ENCODE measurements at places on chromosomes 1 and 21.

DNA sequence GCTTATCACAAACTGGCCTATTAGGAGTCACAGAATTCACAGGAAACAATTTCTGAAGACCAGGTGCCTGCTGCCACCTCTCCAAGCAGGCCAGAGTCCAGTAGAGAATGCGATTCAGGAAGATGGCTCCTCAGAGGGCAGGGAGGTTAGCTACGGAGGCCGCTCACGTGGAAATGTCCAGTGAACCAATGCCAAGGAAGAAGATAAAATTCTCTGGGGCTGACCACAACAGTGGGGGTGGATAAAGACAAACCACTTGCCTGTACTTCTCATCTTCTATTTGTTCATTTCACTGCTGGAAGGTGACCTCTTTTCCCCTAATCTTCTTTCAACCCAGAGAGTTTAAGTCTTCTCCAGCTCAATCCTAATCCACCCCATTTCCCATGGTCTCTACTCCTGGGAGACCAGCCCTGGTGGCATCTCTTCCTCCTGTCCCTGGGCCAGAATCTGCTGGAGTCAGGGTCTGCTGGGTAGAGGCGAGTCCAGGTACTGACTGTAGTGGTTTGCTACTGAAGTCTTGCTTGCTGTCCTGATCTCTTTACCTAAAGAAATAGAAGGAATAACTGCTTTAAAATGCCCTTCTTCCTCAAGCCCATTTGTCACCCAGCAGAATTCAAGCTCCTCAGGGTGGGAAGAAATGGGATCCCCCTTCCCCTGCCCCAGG is 3.2 kb downstream of the PSRC1 start:
- DNase-seq, result no peak

GRCh38 chr1:68976916-68977610 is 480.2 kb upstream of the DEPDC1 start:
- DNase-seq, result no peak

GRCh38 chr1:182084487-182085316 is 23.2 kb upstream of the ZNF648 start:
- DNase-seq, result peak; percentile 69

- DNase-seq, result peak; percentile 26
Measured at GRCh38 chr1:228344631-228345072, 62.0 kb downstream of the TRIM11 start.

DNA sequence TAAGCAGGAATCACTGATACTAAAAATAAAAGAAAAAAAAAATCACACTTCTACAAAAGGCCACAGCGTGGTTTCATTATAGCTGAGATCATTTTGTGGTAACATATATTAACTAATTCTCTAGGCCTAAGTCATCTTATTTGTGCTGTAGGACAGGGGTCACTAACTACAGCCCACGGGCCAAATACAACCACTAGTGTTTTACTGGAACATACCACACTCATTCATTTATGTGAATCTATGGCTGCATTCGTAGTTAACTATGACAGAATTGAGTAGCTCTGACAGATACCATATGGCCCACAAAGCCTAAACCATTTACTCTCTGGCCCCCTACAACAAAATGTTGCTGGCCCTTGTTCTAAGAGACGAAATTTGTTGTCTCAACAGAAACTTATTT is 224.4 kb downstream of the VAV3 start:
- no peak for DNase-seq

DNA sequence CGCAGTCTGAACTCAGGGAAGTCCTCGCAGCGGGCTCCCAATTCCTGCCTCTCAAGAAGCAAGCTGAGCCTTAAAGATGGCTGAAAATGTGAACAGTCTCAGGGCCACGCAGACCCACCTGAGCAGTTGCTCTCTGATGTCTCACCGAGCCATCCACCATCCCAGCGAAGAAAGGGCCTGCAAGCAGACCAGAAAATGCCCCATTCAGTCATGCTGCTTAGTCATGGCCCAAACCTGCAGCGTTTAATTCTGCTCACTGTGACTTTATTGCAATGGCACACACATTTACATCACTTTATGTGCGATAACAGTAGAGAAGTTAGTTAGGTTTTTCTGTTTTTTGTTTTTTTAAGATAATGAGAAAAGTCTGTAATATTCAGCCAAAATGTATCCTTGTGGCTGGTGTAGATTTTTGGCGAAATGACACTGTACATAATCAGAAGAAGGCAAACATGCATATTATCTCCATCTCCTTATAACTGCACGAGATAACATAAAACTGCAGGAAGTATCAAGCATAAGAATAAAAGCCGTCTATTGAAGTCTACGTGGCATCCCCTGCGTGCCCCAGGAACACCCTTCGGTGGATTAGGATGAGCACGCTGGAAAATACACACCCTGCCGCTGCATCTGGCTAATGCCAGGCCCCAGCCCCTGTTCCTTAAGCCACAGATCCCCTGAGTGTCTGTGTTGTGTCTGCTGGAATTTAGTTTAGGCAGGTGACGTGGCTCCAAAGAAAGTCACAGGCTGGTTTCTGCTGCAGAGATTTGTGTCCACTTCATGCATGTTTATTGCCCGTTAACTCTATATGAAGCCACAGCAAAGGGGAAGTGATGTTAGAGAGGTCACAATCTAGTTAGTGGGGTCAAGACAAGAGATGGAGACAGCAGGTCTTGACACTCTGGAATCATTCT is 119.8 kb upstream of the IRF2BP2 start:
- peak; percentile 60 for DNase-seq

DNA sequence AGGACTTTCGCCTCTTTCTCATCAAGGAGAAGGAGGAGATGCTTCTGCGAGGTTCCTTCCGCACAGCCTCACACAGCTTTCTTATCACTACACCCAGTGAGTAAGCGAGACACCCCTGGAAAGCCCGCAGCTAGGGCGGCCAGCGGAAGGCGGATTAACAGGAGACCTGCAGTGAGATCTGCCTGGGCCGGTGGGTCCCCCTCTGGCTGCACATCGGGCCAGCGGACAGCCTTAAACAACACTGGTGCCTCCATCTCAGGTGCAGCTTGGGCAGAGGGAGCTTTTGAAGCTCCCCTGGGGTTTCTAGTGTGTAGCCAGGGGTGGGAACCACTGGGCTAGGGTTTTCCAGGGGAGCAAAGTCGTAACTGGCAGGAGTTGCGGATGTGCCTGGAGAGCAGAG is 17.5 kb upstream of the MTARC1 start:
- no peak for DNase-seq

DNA sequence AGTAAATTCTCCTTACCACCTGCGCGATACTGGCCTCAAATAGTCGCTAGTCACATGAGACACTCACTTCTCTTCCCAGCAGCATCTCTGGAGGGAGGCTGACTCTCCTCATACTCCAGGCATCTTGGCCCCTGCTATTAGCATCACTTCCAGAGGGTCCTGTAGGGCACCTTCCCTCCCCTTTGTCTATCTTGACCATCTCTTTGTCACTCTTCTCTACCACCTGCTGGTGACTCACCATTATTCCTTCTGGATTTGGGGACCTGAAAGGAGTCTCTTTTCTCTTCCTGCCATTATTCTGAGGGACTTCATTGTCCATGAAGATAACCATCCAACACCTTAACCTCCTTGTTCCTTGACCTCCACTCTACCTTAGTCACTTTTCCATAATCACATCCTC is 31.7 kb upstream of the GPR37L1 start:
- DNase-seq, result no peak

GRCh38 chr1:42949312-42950115 is 9.2 kb downstream of the SLC2A1 start:
- DNase-seq, result peak; percentile 50

- DNase-seq, result no peak
Measured at GRCh38 chr1:23356471-23357137, 12.5 kb upstream of the HNRNPR start.

DNA sequence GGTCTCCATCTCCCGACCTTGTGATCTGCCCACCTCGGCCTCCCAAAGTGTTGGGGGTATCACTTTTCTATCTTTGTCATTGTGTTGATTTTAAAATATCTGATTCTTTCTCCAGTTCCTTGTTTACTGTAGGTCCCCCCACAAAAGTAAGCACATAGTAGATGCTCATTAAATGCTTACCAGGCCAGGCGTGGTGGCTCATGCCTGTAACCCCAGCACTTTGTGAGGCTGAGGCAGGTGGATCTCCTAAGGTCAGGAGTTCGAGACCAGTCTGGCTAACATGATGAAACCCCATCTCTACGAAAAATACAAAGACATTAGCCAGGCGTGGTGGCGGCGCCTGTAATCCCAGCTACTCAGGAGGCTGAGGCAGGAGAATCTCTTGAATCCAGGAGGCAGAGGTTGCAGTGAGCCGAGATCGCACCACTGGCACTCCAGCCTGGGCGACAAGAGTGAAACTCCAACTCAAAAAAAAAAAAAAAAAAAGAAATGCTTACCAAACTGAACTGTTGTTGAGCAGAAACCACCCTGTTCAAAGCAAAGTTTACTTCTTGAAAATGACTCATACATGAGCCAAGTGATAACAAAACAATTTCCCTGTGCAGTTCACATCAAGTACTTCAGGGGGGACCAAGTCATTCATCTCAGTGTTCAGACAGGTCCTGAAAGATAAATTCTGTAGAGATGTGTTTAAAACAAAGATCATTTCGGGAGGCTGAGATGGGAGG is 24.3 kb upstream of the NID1 start:
- peak; percentile 42 for DNase-seq

- no peak for DNase-seq
Measured at GRCh38 chr1:82721702-82722101, 921.0 kb downstream of the ADGRL2 start.

- no peak for DNase-seq
Measured at GRCh38 chr1:1754051-1754815, 24.0 kb downstream of the NADK start.

- no peak for DNase-seq
Measured at GRCh38 chr1:157142201-157142600, 4.0 kb upstream of the ETV3 start.

DNA sequence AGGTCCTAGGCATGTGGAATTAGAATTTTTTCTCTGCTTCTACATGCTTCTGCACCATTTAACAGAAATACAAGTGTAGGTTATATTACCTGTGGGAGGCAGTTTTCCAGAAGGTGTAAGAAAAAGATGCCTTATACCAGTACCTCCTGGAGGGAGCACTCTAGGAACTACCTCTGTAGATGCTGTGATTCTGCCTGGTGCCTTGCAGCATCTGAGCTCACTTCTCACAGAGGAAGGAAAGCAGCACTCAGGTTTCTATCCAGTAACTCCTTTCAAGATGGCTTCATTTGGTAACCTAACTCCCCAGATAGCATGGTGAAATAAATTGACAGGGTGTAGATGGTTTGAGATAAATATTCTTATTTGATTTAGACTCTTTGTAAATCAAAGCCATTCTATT is 50.3 kb downstream of the GIPC2 start:
- DNase-seq, result no peak

DNA sequence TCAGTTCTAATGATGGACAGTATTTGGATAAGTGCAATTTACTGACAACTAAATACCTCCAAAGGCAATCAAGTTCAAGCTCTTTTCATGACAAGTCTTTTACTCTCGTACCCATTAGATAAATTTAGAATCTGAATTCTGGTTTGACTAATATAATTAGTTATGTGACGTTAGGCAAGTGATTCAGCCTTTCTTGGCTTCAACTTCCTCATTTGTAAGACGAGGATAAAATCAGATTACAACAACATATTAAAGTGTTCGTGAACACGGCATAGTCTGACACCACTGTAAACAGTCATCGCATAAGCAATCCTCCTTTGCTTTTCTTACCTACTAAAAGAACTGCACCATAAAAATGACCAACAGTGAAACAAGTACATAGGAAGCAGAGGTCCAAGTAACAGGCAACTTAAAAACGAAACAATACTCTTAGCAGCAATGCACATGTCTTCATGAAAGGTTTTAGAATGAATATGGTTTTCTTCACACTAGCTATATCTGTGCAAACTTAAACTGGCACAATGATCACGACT is 25.7 kb downstream of the COA6 start:
- DNase-seq, result peak; percentile 24

GRCh38 chr1:6822530-6823359 is 37.5 kb downstream of the CAMTA1 start:
- no peak for DNase-seq

DNA sequence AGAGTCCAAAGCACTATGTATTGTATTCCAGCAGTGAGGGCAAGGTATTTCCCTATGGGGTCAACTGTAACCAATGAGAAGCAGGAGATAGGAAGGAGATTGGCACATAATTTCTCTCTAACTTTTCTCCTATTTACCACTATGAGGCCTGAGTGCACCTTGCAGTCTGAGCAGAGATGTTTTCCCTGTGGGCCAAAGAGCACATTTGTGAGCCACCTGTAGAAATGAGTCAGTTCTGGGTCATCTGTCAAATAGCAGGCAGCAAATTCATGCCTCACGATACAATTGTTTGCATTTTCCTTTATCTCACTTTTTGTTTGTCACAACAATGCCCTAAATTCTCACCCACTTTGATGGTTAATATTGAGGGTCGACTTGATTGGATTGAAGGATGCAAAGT is 547.2 kb upstream of the NCAM2 start:
- DNase-seq, result no peak

DNA sequence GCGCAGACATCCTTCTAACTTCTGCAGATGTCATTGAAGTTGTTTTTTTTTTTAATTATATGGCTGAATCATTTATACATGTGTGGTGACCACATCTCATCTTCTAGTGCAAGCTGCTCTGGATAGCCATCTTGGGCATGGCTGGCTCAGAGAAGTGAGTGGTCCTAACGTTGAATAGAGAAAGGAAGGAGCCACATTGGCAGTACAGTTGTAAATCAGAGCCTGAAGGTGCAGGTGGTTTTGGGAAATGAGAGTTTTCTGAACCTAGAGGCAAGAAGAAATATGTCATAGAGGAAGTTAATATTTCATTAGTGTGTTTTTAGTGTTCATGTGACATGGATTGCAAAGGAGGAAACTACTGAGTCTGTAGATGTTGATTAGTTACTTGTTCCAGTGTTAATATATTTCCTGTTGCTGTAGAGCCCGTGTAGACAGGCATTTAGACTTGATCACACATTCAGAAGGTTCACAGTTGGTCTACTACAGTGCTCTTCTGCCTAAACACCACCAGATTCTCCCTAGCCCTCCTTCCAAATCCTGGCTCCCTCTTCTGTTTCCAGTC is 163.7 kb downstream of the ROR1 start:
- DNase-seq, result no peak

DNA sequence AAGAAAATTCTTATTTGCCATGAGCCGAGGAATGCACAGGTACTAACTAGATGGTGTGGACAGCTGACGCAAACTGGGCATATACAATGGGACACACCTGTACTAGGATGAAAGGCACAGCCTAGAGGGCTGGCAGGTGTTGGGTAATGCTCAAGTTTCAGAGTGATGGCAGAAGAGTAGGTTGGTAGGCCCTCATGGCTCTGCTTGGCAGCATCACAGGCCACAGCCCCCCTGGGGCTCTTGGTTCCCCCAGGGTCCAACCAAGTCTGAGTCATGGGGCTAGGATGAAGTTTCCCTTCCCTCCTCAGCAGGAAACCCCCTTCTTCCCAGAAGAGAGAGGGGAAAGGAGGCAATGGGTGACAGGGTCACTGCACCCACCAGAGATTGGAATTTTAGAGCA is 35.2 kb downstream of the SPEN start:
- peak; percentile 48 for DNase-seq

All from EL (cell line).